ENCODE measurements at places on chromosomes 2 and 18. TPM values are rescaled to one million over a fixed set of nuclear protein-coding genes. Genes with fewer than 3 reads are reported as not detected.

The NOL4 gene
- total RNA-seq, result not detected

The SNED1 gene
- 2.9 TPM for total RNA-seq

The MBP gene
- 15.9 TPM for total RNA-seq

The SLC35F6 gene
- total RNA-seq, result 48.4 TPM

The GPR35 gene
- 2.8 TPM for total RNA-seq

The ADD2 gene
- 0.15 TPM for total RNA-seq

The C1GALT1C1L gene
- not detected for total RNA-seq

The ERICH2 gene
- total RNA-seq, result 2.6 TPM

The ERBB4 gene
- 1.3 TPM for total RNA-seq

Measured in chondrocyte (in vitro differentiated cells).